ENCODE measurements at places on chromosomes 5 and 9.

DNA sequence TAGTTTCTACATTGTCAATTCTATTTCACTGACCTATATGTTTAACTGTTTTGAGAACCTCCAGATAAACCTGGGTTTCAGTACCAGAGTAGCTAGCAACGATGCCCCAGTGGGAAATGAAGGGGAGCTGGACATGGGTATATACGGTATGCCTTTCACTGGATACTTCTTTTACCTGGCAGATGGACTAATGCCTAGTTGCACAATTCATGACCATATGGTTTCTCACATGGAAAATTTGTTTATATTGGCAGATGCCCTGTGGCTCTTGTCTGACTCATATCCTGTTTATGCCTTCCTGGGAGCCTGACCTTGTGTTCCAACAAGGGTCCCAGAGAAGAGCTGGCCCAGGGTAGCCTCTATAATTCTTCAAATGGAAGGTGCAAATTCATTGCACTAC, 144.1 kb downstream of the MAT2B start:
- DNase-seq: peak; percentile 81

GRCh38 chr9:113026200-113026599, 14.2 kb upstream of the ZNF883 start:
- no peak for DNase-seq

GRCh38 chr5:109558952-109559351, 130.8 kb upstream of the MAN2A1 start:
- no peak for DNase-seq

GRCh38 chr9:99107421-99107820, 2.5 kb downstream of the TGFBR1 start:
- no peak for DNase-seq

- no peak for DNase-seq
These were observed 186.7 kb downstream of the PAPPA start for GRCh38 chr9:116340270-116340669.

Data from T47D (cell line).